NCI-H1105 treated with DMSO at 0.1 percent for 48 hours (cell line): ENCODE measurements at places on chromosomes 6 and 20.

- no peak for DNase-seq
These were observed 16.7 kb upstream of the C20orf144 start for GRCh38 chr20:33645396-33645795.

- no peak for DNase-seq
These were observed 38.5 kb upstream of the TXLNB start for GRCh38 chr6:139330306-139330705.

DNA sequence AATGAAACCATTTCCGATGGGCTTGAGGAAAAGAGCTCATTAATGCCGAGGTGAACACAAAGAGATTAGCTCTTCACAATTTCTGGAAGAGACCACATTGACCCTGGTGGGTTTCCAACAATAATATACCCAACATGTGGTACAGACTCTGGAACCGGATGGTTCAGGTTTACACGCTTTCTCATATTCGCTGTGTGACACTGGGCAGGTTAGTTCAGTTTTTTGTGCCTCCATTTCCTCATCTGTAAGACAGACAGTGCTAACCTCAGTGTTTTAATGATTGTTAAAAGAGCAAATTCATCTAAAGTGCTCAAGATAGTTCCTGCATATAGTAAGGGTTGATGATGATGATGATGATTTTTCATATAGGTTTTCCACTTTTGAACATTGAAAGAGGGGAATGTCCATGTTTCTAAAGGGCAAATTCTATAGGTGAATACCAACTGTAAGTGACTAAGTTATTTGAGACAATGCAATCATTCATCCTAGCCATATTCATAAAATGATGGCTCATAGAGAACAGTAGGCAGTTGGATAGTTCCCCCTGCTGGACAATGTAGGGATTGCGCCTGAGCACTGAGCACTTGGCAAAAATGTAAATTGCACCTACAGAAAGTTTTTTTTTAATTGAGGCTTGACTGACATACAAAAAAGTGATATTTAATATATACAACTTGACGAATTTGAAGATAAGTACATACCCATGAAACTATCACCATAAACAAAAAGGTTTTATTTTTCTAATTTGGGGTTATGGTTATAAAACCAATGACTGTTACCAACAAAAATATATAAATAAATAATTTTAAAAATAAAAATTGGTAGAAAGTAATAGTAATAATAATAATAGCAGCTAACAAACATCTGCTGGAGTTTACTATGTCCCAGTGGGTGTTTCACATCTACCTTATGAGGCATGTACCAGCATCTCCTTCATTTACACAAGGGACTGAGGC, 2.1 kb upstream of the PERP start:
- peak; percentile 87 for DNase-seq

GRCh38 chr20:51489611-51490010, 52.9 kb downstream of the NFATC2 start:
- no peak for DNase-seq

GRCh38 chr6:68082086-68082485, 553.0 kb upstream of the ADGRB3 start:
- DNase-seq = no peak

- DNase-seq = no peak
These were observed 4.7 kb upstream of the FOXF2 start for GRCh38 chr6:1384549-1385128.

DNA sequence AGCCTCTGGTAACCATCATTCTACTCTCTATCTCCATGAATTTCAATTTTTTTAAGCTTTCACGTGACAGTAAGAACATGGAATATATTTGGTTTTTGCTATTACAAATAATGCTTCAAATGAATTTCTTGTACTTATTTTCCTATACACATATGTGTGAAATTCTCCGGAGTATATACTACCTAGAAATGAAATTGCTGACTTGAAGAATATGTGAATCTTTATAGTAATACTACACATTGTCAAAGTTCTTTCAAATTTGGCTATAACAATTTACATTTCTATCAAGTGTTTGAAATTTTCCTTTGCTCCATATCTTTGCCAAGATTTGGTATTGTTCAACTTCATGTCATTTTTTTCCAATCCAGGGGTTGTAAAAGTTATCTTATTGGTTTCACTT, 11.6 kb upstream of the VGLL2 start:
- no peak for DNase-seq

- no peak for DNase-seq
These were observed 14.7 kb downstream of the JAG1 start for GRCh38 chr20:10658876-10659632.

DNA sequence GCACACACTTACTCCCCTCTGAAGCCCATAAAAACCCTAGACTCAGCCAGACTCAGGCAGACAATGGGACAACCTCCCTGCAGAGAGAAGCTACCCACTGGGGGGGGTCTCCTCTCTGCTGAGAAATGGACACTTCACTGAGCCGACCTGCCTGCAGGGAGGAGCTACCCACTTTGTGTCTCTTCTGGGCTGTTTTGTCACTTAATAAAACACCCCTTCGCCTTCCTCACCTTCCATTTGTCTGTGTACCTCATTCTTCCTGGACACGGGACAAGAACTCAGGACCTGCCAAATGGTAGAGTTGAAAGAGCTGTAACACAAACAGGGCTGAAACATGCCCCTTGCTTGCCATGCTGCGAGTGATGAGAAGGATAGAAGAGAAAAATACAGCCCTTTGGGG, 151.7 kb upstream of the HDDC2 start:
- no peak for DNase-seq

GRCh38 chr6:148274809-148275208, 67.8 kb upstream of the SASH1 start:
- no peak for DNase-seq

DNA sequence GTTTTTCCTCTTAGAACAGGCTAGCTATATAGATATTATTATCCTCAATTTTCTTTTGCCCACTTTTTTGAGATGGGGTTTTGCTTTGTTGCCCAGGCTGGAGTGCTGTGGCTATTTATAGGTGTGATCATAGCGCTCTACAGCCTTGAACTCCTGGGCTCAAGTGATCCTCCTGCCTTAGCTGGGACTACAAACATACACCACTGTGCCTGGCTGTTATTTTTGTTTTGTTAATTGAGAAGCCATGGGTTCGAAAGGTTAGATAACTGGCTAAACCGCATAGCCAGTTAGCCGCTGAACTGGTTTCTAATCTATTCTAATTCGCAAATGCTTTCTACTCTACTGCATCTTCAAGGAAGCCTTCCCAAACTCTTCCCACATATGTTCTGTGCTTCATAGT, 425.8 kb downstream of the CDKAL1 start:
- no peak for DNase-seq

GRCh38 chr20:2890742-2891141, 17.5 kb downstream of the PTPRA start:
- no peak for DNase-seq

- peak; percentile 9 for DNase-seq
These were observed 42.6 kb downstream of the BMP7 start for GRCh38 chr20:57223648-57224489.

GRCh38 chr20:37807471-37808232, 95.3 kb upstream of the VSTM2L start:
- DNase-seq = no peak

DNA sequence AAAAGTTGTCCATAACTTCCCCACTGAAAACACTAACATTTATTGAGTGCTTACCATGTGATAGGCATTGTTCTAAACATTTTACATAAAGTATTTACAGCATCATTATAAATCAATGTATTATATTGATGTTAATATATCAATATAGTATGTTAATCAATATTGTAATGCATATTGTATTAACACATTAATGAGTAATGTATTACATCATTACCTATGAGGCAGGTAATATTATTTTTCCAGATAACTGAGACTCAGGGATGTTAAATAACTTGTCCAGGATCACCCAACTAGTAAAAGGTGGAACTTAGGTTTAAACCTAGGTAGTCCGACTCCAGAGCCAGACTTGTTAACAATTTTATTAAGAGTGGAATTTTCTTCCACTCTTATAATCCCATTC, 12.2 kb upstream of the TREM2 start:
- DNase-seq = no peak

DNA sequence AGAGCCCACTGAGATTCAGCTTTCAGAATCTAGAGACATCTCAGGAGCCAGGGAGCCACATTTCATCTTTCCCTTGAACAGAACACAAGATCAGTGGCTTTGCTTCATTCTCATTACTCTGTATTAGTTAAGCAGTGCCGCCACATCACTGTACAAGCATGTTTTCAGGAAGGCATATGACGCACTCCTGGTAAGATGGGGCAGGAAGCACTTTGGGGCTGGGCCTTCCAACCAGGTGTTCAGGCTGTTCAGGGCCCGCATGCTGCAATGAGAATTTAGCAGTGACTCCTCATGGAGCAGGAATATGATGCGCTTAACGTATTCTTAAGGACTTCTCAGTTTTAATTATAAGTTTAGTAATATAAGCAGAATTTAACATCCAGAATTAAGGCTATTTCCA, 29.7 kb upstream of the GNRH2 start:
- DNase-seq = no peak

DNA sequence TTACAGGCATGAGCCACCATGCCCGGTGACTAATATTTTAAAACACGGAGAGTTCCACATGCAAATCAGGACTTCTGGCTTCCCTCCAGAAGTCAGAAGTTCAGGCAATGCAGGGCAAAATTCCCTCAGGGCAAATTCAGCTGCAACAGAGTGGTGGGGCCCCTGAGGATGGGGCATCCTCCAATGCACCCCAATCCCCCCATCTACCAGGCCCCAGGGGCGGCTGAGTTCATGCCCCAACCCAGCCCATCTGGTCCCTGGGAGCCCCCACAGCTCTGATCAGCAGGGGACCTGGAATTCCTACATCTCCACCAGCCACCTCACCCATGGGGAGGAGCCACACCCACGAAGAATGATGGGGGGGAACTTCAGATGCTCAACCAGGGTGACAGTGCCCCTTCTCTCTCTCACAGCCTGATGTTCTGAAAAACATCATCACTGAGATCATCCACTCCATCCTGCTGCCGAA, 22.6 kb downstream of the BPIFB1 start:
- no peak for DNase-seq

GRCh38 chr6:151154418-151154817, 85.3 kb upstream of the AKAP12 start:
- DNase-seq = peak; percentile 1

GRCh38 chr20:62644802-62645496, 2.6 kb downstream of the SLCO4A1 start:
- DNase-seq = no peak

DNA sequence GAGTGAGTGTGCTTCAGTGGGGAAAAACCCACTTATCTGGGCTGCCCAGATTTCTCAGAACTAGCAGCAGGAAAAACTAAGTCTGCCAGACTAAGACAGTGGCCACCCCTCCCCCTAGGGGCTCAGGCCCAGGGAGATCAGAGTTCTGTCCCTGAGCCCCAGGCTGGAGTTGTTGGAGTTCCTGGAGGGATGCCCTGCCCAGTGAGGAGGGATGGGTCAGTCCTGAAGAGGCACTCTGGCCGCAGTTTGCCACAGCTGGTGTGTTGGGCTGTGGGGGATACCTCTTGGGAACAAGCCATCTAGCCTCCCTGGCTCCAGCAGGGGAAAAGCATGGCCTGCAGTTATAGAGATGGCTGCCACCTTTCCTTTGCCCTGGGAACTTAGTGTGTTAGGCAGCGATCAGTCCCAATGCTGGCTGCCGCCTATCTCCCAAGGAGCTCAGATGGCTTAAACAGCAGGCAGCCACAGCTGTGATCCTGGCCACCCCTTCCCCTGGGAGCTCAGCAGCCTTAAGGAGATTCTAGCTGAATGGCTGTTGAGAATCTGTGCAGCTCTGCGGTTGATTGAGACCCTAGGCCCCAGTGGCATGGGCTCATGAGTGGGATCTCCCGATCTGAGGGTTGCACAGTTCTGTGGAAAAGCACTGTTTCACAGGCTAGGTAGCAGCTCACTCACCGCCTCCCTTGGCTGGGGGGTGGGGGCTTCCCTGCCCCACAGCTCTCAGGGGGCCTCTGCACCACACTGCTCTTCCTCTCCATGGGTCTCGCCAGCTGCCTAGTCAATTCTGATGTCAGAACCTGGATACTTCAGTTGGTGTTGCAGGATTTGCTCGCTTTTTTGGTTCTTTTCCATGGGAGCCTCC, 13.2 kb downstream of the SIRPG start:
- DNase-seq = no peak

DNA sequence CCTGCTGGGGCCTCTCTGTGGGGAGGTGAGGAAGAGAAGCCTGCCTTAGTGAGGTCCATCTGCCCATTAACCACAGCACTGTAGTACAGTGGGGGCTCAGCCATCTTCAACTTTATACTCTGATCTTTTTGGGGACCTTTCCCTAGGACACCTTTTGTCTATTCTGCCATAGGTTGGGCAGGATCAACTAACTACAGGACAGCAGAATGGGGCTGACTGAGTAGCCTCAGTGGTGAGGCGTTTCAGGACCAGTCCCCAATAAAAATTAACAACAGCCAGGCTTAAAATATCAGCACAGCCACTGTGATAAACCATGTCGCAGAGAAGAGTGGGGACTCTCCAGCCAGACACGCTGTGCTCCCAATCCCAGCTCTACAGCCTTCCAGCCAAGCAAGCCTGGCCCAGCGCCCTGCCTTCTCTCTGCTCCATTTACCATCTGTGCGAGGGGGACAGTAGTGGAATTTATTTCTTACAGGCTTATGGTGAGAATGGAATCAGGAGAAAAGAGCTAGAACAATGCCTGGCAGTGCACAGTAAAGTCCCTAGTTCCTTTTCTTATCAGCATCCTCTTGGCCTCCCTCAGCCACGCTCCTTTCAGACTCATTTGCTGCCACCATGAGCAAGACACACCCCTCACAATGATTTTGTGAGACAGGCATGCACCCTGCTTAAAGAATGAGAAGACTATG, 75.5 kb downstream of the SLC22A23 start:
- no peak for DNase-seq

DNA sequence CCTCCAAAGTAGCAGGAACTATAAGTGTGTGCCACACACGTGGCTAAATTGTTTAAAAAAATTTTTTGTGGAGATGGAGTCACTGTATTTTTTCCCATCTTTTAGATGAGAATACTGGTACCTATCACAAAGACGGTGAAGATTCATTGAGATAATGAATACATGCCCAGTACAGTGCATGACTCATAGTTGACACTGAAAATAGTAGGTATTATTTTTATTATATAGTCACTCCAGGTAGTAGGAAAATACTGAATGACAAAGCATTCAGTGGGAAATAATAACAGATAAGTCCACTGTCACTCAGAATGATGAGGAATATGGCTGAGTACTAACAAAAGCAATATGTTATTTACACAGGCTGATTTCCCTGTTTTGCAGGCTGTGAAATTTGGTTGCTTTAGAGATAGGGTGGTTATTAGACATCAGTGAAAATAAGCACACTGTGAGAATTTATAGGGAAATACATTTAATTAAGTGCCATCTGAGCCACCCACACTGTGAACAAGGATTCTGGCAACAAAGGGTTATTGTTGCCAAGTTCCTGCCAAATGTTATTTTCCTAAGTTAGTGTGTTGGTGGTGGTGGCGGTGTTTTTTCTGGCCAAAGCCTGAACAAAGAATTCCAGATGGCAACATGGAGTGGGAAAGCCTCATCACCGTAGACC, 129.8 kb upstream of the FOXQ1 start:
- no peak for DNase-seq

- DNase-seq = no peak
These were observed 120.4 kb upstream of the RIPOR2 start for GRCh38 chr6:25056130-25056529.
